ENCODE measurements at places on chromosomes 7 and 10. TPM values are rescaled to one million over a fixed set of nuclear protein-coding genes. Genes with fewer than 3 reads are reported as not detected.

DNA sequence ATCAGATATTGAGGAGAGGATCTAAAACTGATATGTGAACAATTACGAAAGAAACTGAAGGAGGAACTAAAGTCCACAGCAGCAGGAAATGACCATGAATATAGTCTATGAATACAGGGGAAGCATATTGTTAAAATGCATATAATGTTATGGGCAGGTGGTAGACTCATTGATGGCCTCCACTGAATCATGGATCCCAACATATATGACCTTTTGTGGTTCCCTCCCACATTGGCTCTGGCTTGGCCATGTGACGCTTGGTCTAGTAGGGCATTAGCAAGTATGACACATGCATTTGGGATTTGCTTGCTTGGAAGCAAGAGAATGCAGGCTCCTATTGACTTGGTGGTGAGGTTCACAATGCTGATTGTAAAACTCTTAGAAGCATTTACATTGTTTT lies 55.2 kb upstream of the RAB18 start:
- no peak for DNase-seq

DNA sequence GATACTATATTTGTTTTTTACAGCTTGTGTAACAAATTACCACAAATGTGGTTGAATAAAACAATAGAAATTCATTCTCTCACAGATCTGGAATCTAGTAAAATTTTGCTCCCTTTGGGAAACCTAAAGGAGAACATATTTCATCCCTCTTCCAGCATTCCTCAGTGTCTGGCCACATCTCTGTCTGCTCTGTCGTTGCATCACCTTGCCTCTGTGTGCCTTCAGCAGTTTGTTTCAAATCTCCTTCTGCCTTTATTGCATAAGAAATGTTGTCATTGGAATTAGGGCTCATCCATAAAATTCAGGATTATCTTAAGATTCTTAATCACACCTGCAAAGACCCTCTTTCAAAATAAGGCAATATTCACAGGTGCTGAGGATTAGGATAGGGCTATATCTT lies 14.5 kb downstream of the OR2A14 start:
- no peak for DNase-seq

GRCh38 chr10:4807761-4808507 lies 18.1 kb upstream of the AKR1E2 start:
- no peak for DNase-seq

DNA sequence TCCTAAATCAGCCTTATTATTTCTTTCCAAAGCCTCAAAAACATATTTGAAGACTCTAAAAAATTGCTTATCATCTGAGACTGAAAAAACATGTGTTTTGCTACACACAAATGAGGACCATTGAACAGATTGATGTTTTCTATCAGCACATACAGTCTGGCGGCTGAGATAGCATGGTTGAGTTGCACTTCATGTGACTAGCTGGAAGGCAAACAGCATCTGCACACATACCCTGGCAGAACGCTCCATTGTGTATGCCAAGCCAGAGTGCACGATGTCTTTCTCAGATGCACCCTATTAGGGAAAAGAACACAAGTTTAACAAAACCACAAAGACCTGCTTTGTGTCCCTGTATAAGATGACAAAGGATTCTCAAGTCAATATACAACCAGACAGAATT lies 33.0 kb downstream of the FAM25A start:
- no peak for DNase-seq

GRCh38 chr7:151248346-151249033 lies at the start of gene SMARCD3:
Gene SMARCD3, minus strand, starts transcription at chr7:151248694. Its CDS starts 132 bp downstream, at chr7:151248562.
- peak; percentile 65 for DNase-seq

DNA sequence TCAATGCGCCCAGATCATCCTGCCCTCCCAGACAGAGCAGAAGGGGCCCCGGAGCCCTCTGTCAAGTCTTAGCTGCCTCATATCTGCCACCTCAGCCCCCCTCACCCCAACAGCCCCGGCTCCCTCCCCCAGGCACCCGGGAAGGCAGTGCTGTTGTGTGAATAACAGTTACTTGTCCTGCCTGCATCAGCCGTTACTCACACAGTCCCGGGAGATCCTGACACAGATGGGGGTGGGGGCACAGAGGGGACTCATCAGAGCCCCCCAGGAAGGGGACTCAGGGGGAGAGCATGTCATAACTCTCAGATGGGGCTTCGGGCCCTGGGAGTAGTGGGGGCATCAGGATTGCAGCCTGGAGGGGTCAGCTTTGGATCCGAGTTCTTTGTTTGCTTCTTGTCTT lies 12.4 kb upstream of the SERPINE1 start:
- DNase-seq: no peak

GRCh38 chr10:132001238-132001972 lies 19.7 kb upstream of the BNIP3 start:
- peak; percentile 6 for DNase-seq

DNA sequence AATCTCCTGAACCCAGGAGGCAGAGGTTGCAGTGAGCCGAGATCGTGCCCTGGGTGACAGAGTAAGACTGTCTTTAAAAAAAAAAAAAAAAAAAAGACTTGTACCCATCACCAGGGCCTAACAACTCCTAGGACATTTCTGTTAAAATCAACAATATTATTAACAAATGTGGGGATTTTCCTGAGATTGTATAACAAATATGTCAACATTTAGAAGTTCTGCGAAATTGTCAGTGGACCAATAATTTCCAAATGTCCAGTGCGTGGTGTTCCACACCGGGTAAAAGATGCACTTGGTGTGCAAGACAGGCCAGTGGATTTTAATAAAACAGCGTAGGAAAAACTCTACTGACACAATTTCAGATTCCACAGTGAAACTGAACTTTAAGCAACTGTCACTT lies 71.1 kb downstream of the TNS3 start:
- DNase-seq: no peak

- peak; percentile 24 for DNase-seq
Observed at GRCh38 chr7:39428221-39428620, 138.0 kb upstream of the YAE1 start.

GRCh38 chr7:2786607-2787116 lies 57.4 kb downstream of the GNA12 start:
- no peak for DNase-seq

- no peak for DNase-seq
Observed at GRCh38 chr10:100282907-100283306, 3.6 kb downstream of the BLOC1S2 start.

DNA sequence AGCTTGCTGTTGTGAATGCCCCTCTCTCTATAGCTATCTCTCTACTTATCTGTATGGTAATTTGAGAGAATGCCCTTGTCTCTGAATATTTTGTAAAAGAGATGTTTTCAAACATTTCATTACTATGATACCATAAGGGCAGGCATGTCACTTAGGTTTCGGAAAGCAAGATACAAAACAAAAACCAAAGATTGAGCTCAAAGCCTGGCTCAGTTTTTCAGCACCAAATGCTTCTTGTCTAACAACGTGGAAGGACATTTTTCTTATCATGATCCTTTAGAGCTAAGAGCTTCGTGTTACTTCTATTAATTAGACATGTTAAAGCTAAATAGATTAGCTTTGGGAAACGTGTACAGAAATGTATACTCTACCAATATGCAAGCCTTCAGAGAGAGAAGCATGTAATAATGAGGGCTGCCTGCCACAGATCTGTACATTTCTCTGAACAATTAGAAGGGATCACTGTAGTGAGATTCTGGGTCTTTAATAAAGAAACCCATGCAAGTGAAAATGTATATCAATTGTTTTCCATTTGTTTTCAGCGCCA lies 148.9 kb downstream of the ARID5B start:
- DNase-seq: no peak

DNA sequence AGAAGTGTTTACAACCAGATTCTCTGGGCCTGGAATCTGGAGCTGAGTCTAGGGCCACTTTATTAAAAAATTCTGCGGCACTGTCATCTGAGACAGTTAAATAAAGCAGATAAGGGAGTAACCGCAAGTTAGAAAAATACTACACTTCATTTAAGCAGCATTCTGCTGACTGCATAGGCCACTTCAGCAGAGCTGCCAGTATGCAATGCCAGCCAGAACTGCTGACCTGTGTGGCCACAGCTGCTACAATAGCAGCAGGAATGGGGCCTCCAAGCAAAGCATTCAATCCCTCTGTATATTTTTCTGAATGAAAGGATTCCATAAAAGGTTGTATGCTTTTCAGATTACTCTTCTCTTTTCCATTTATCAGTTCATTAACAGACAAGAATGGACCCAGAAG lies 136.0 kb downstream of the COL28A1 start:
- no peak for DNase-seq

GRCh38 chr7:26633557-26633956 lies 230.8 kb downstream of the SKAP2 start:
- peak; percentile 73 for DNase-seq

- DNase-seq: no peak
Observed at GRCh38 chr7:47376991-47377616, 204.8 kb downstream of the TNS3 start.

DNA sequence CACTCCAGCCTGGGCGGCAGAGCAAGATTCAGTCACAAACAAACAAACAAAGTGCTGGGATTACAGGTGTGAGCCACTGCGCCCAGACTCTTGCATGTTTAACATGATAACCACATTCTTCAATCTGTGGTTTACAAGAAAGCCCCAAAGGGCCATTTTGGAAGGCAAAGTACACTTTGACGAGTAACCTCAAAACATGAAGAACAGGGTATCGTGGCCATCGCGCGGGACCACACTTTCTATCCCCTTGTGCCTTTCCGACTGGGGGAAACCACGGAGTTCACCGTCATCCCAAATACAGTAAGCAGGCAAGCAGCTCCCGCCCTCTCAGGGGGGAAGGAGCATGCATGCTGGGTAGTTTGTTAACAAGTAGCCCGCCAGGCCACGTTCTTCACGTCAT lies 125.2 kb downstream of the RNF216 start:
- DNase-seq: no peak

The VDAC2 gene
- 254 TPM for total RNA-seq

The CYP3A4 gene
- not detected for total RNA-seq

The UNC5B gene
- total RNA-seq: 0.39 TPM

The TMEM225B gene
- total RNA-seq: not detected

The FZD8 gene
- 3.7 TPM for total RNA-seq

The FBXL13 gene
- 1.3 TPM for total RNA-seq

The CDC123 gene
- total RNA-seq: 84.8 TPM

The BCCIP gene
- total RNA-seq: 52.2 TPM

The ZNF488 gene
- 2.1 TPM for total RNA-seq
